ENCODE measurements at places on chromosomes 1 and 21.

GRCh38 chr1:63454269-63454668 is 68.8 kb downstream of the ITGB3BP start:
- DNase-seq = peak; percentile 29

DNA sequence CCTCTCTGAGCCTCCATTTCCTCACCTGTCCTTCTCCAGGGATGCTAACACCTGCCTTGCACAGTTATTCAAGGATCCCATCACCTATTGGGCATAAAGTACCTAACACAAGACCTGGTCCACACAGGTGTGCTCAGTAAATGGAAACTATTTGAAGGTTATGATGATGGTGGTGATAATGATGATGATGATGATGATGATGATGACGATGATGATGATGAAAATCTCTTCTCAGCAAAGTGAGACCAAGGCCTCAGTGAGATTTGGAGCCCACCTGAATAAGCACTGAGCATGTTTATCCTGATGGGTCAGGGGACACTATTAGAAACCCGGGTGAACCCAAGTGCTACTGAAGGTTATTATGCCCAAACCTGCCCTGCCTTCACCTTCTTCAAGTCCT is 100.7 kb downstream of the DMRTA2 start:
- no peak for DNase-seq

GRCh38 chr1:88013485-88013884 is 670.6 kb upstream of the PKN2 start:
- DNase-seq = no peak

DNA sequence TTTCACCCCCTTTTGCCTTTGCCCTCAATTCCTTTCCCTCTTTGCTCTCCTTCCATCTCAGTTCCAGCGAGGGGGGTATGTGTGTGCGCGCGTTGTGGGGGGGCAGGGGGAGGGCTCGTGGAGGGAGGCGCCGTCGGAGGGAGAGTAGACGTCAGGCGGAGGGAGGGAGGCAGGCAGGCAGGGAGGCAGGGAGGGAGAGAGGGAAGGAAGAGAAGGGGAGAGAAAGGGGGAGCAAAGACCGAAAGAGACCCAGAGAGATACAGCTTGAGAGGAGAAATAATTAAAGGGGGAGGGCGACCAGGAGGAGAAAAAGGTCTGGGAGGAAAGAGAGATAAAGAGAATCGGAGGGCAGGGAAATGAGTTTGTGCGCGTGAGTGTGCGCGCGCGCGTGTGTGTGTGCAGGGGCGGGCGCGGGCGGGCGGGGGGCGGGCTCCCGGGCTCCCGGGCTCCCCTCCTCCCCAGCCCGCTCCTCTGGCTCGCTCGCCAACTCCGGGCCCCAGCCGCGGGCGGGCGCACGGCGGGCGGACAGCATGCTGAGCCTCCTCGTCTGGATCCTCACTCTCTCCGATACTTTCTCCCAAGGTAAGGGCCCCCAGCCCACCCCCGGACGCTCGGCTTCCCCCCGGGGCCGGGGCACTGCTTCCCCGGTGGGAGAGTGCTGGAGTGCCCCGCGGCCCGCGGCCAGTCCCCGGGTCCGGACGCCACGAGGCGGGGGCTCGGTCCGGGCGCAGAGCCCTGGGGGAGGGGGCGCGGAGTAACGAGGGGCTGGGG is at the start of gene KIRREL1:
Gene KIRREL1 (plus strand): TSS at position 499 of the 771 bp plus-strand sequence. CDS start 32 bp downstream, at position 531.
- DNase-seq = peak; percentile 80

- no peak for DNase-seq
These were observed 104.9 kb downstream of the PLPPR4 start for GRCh38 chr1:99369154-99369553.

GRCh38 chr1:29271724-29272123 is 35.4 kb downstream of the PTPRU start:
- DNase-seq = peak; percentile 77

- DNase-seq = no peak
These were observed 50.9 kb downstream of the RUNX1 start for GRCh38 chr21:34998176-34998575.

GRCh38 chr1:223242971-223243370 is 99.9 kb upstream of the TLR5 start:
- no peak for DNase-seq

DNA sequence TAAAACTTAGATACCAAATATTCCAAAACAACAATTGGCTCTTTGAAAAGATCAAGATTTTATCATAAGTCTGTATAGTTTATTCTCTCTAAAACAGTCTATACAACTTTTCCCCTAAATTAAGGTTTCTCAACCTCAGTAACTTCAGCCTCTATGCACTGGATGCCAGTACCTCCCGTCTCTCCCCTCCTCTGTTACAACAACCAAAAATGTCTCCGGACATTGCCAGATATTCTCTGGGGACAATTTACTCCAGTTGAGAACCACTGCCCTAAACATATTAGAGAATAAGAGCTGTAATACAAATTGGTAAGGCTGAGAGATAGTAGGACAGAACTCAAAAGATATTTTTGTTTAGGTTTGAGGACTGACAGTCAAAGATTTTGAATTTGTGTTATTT is 71.6 kb downstream of the TMEM200B start:
- no peak for DNase-seq

DNA sequence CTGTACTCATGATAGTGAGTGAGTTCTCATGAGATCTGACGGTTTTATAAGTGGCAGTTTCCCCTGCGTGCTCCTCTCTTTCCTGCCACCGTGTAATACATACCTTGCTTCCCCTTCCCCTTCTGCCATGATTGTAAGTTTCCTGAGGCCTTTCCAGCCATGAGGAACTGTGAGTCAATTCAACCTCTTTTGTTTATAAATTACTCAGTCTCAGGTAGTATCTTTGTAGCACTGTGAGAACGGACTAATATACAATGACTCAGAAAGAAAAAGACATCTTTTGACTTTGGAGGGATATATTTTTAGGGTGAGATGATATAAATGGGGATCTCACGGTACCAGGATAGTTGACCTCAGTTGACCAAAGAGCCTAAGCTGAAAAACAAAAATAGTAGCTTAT is 74.7 kb upstream of the BACH1 start:
- no peak for DNase-seq

GRCh38 chr1:77614037-77614436 is 68.4 kb downstream of the ZZZ3 start:
- no peak for DNase-seq

Data from iris pigment epithelial cell (primary cell).